Endothelial cell (in vitro differentiated cells): ENCODE measurements at places on chromosomes 13 and 19. TPM values are rescaled to one million over a fixed set of nuclear protein-coding genes. Genes with fewer than 3 reads are reported as not detected.

TEX26 gene
- total RNA-seq, result not detected

FUT2 gene
- total RNA-seq, result 1.5 TPM

PBX4 gene
- total RNA-seq, result 0.82 TPM

PSG7 gene
- total RNA-seq, result not detected

TPGS1 gene
- total RNA-seq, result 18.0 TPM

DNA sequence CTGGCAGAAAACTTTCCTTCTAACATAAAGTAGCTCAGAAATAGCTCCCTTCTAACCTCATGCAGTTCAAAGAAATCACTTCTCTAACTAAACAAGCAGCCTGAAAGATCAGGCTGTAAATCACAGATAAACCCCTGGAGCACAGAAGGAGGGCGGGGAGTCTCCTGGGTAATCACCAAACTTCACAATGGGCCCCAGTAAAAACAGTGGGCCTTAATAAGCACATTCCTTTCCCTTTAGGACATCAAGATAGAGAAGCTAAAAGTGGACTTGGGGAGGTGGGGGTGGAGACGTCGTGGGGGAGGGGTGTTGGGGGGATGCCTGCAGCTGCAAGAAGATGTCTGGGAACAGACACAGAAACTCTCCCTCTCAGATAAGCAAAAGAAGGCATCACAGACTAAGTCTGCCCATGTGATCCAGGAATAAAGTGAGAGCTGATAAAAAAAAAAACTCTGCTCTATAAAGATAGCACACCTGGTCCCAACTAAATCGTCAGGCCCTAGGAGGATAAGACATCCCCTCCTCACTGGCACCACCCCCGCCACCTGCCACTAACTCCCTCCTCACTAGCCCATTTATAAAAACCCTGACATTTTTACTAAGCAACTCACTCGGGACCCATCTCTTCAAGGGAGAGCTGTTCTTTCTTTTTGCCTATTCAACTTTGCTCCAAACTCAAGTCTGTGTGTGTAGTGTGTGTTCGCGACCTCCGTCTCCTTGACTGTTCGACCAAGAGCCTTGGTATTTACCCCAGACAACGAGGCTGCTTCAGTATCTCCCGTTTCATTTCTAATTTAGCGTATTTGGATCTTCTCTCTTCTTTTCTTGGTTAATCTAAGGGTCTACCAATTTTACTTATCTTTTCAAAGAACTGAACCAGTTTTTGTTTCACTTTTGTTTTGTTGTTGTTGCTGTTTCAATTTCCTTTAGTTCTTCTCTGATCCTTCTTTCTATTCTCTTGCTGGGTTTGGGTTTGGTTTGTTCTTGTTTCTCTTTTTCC, 31.7 kb downstream of the DNAJC15 start:
- H3K27me3 ChIP-seq, result peaks cover 3% of the 10 kb centered on the region
- no peak overlapping the region for H3K27ac ChIP-seq
- peak; percentile 5 for DNase-seq
- H3K4me1 ChIP-seq, result peaks cover 29% of the 10 kb centered on the region

DNA sequence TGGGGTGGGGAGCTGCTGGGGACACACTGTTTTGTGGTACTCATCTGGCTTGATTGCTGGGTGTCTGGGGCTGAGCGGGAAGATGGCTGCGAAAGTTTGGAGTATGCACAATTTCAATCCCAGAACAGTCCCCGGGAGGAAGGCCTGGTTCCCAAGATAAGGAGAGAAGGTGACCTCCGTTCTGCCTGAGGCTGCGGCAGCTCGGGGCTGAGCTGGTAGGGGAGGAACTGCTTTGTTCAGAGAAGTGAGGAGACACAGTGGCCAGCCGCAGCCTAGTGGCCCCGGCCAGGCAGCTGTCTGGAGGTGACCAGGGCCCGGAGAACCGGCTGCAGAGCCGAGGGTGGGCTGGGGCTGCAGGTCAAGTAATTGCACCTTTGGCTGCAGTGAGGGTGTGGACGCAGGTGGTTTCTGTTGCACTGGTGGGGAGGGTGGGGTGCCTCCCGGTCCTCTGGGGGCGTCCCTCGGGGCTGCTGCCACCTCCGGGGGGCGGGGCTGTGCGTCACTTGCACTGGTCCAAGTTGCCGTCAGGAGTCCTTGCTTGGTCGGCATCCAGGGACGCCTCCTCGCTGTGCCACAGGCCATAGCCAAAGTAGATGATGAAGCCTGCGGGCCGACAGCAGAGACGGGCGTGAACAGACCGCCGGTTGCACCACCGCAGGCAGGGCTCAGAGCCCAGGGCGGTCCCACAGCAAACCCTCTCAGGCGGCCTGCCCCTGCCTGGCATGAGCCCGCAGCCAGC, 81.3 kb downstream of the SLC7A1 start:
- H3K27ac ChIP-seq, result no peak overlapping the region
- DNase-seq, result no peak
- H3K4me3 ChIP-seq, result no peak overlapping the region
- H3K27me3 ChIP-seq, result peaks cover 5% of the 10 kb centered on the region
- H3K4me1 ChIP-seq, result peaks cover 3% of the 10 kb centered on the region

DNA sequence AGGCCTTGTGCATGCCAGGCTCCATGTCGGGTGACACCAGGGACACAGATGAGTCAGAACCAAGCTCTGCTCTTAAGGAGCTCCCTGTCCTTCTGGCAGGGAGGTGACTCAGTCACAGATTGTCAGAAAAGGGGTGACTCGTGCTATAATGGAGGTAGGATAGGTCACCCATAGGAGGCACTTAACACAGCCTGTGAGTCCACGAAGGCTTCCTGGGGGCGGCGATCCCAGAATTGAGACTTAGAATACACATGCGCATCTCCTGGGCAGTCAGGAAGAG, 19.6 kb downstream of the FUZ start:
- peaks cover 35% of the 10 kb centered on the region for H3K36me3 ChIP-seq
- H3K4me3 ChIP-seq, result no peak overlapping the region
- no peaks in the 10 kb centered on the region for H3K4me1 ChIP-seq
- no peak for DNase-seq
- H3K27me3 ChIP-seq, result peaks cover 8% of the 10 kb centered on the region

DNA sequence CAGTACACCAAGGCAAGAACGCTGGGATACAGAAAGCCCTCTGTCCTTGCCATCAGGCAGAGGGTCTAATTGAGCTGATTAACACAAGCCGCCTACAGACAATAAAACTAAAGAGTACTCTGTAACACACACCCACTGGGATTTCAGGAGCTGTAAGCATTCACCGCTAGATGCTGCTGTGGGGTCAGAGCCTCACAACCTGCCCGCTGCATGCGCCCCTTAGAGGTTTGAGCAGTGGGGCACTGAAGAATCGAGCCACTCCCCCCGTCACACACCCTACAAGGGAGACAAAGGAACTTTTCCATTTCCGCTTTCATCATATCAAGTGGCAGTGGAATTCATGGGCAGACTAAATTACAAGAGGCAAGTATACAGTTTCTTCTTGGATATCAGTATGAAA, 1080.6 kb downstream of the PCDH17 start:
- no peaks in the 10 kb centered on the region for H3K27me3 ChIP-seq
- peaks cover 5% of the 10 kb centered on the region for H3K36me3 ChIP-seq
- H3K27ac ChIP-seq, result no peak overlapping the region

DNA sequence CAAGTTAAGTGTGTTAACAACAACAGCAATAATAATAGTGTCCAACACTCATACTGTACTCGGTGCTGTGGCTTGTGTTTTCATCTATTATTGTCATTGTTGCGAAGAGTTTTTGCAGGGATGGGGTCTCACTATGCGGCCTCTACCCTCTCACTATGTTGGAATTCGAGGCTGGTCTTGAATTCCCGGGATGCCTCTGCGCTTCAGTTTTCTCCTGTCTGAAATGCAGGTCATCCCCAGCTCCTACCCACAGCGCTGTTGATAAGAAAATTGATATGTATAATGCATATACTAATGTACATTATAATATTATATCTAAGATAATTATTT, 4.9 kb upstream of the SBK3 start:
- H3K27ac ChIP-seq, result peak overlapping the region; percentile 88
- H3K4me1 ChIP-seq, result peaks cover 19% of the 10 kb centered on the region

DNA sequence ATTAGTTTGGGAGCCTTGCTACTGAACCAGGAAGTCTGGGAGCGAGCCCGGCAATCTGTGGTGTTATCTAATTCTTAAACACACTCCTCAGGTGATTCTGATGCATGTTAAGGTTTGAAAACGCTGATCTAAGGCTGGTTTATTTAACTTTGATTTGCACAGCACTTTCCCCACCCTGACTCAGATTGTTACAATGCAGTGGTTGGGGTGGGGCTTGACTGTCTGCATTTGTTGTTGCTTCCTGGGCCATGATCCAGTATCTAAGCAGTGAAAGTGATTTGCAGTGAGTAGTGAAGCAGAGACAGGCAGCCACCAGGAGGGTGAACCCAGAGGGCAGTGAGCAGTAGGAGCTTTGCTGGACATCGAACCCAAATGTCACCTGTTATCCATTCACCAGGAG, 81.6 kb upstream of the ARGLU1 start:
- H3K27ac ChIP-seq, result no peak overlapping the region
- no peak for DNase-seq
- H3K4me3 ChIP-seq, result no peak overlapping the region
- peaks cover 7% of the 10 kb centered on the region for H3K36me3 ChIP-seq
- H3K4me1 ChIP-seq, result peaks cover 13% of the 10 kb centered on the region

DNA sequence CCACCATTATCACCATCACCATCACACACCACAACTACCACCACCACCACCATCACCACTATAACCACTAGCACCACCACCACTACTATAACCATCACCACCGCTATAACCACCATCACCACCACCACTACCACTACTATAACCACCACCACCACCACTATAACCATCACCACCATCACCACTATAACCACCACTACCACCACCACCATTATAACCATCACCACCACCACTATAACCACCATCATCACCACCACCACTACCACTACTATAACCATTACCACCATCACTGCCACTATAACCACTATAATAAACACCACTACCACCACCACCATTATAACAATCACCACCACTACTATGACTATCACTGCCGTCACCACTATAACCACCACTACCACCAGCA, 173.2 kb downstream of the DCLK1 start:
- peaks cover 11% of the 10 kb centered on the region for H3K4me1 ChIP-seq
- no peak overlapping the region for H3K4me3 ChIP-seq
- H3K36me3 ChIP-seq, result no peaks in the 10 kb centered on the region
- DNase-seq, result no peak
- no peak overlapping the region for H3K27ac ChIP-seq

GRCh38 chr13:33362986-33363727, 77.6 kb upstream of the STARD13 start:
- DNase-seq, result no peak
- no peak overlapping the region for H3K27ac ChIP-seq

DNA sequence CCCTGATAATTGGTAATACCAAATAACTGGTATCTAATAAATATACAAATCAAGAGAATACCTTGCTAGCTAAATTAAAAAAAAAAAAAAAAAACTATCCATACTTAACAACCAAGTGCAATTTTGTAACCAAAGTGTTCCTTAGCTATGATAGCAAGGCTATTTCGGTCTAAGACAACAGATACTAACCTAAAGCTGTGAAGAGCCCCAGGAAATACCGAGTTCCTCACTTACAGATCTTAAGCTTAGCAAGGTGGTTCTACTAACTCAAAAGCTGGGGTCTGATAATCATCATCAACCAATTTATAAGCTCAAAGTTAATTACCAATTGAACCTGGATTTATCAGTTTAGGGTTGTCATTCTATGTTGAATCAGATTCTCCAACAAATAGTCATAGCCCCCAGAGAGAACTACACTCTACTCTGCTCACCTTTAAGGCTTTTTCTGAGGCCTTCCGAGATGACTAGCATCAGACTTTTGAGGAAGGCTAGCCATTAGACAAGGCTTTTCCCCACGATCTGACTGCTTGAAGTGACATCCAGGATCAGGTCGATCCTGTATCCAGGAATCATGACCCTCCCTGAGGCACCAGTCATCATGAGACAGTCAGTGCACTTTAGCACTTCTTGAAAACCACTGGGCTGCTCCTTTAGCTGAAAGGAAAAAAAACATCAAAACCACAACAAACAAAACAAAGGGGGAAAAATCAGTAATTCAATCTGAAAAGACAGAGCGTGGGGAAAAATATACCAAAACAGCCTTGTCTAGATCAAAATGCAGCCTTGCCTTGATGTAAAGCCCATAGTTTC, 31.9 kb downstream of the INTS6 start:
- peaks cover 7% of the 10 kb centered on the region for H3K4me1 ChIP-seq
- H3K4me3 ChIP-seq, result no peak overlapping the region
- no peak for DNase-seq
- H3K36me3 ChIP-seq, result peaks cover 39% of the 10 kb centered on the region

GRCh38 chr13:59099182-59099974, 1064.3 kb downstream of the DIAPH3 start:
- H3K36me3 ChIP-seq, result no peaks in the 10 kb centered on the region
- no peak overlapping the region for H3K4me3 ChIP-seq
- no peak for DNase-seq
- no peaks in the 10 kb centered on the region for H3K27me3 ChIP-seq
- H3K4me1 ChIP-seq, result peaks cover 8% of the 10 kb centered on the region
- no peak overlapping the region for H3K27ac ChIP-seq

DNA sequence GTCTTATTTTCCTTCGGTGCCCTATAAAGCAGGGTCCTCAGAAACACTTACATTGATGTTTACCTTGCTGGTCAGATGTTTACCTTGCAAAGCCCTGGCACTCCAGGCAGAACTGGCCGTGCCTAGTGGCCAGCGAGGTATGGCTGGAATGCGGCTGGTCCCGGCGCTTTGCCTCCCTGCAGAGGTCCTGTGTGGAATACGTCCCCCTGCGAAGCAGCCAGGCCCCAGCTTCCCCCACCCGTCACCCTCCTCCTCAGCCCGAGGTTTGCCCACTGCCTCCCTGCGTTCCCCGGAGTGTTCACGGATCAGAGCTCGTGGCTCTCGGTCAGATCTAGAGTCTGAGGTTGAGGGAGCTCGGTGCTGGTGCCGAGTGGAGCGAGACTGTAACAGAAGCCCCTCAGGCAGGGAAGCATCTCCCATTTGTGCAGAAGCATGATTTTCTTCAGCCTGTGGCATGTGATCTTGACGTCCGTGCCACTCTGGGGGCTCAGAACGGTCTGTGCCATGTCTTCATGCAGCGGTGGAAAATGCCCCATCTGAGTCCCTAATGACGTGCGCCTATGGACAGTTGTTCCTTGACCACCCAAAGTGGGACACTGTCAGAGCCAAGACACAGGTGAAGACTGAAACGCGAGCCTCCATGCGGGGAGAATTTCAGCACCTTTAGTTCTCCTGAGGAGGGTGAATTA, 54.8 kb upstream of the SOX1 start:
- H3K36me3 ChIP-seq, result peaks cover 3% of the 10 kb centered on the region
- H3K4me3 ChIP-seq, result no peak overlapping the region
- H3K27me3 ChIP-seq, result peaks cover 4% of the 10 kb centered on the region
- H3K4me1 ChIP-seq, result no peaks in the 10 kb centered on the region
